Stimulated activated effector memory CD8-positive, alpha-beta T cell treated with anti-CD3 and anti-CD28 coated beads, Interleukin-12 subunit alpha, Interleukin-12 subunit beta, amount 100 ng/mL, for 72 hours (primary cell): ENCODE measurements at places on chromosomes 5 and 9.
A peak's percentile ranks its signal among the peaks of the same experiment; 100 is the strongest.

GRCh38 chr9:93028448-93029006, 30.0 kb upstream of the SUSD3 start:
- peak; percentile 67 for DNase-seq

DNA sequence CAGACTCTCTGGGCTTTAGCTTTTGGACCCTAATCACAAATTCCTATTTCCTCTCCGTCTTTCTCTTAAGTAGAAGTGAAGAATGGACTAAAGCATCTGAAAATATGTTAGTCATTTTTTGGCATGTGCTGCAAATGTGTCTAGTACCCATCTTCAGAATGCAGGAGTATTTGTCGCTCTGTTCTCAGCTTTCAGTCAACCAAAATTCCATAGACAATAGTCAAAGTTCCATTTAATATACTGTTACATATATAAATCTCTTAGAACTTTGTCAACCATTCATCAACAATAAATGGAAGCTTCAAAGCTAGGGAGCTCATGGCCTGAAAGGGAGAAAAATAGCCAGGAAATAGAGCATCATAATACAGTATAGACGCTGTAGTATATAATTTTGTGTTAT, 509.4 kb downstream of the BNC2 start:
- DNase-seq, result no peak

DNA sequence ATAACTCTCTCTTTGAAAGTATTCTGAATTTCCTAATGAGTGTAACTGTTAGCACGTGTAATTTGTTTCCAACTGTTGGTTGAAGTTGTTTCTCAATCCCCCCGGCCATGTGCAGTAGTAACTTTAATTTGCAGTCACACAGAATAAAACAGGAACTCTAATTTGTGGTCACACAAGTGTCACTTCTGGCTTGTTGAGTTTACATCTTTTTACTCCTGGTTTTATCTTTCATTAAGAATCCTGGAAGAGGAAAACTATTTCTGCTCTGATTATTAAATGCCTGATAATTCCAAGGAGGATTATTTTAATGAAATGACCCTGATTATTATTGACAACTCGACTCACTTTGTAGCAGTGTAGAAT, 1.2 kb downstream of the SCAMP1 start:
- no peak for DNase-seq

- no peak for DNase-seq
These were observed 2.9 kb upstream of the NXNL2 start for GRCh38 chr9:88531920-88532698.

DNA sequence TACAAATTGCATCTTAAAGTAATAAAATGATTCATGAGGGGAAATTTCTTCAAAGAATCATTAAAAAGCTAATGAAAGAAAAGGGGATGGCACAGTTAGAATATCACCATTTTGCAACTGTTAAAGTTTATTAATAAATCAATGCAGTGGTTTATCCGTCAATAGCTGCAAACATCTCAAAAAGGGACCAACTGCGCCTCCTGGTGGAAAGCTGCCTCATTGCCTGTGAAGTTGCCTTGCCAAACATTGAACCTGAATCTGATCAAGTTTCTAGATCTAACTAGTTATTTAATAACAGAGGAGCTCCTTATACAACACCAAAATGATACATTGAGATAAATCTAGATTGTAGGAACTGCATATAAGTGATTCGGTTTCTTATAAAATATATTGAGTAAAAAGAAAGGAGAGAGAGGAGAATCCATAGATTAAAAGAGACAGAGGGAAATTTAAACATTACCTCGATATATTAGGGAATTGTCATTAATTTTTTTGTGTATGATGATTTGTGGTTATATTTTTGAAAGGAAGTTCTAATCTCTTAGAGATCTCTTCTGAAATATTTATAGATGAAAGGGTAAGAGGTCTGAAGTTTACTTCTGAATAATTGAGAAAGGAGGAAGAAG, 6.9 kb upstream of the NDUFB6 start:
- peak; percentile 68 for DNase-seq

- no peak for DNase-seq
These were observed 27.2 kb upstream of the ASS1 start for GRCh38 chr9:130417602-130418001.

DNA sequence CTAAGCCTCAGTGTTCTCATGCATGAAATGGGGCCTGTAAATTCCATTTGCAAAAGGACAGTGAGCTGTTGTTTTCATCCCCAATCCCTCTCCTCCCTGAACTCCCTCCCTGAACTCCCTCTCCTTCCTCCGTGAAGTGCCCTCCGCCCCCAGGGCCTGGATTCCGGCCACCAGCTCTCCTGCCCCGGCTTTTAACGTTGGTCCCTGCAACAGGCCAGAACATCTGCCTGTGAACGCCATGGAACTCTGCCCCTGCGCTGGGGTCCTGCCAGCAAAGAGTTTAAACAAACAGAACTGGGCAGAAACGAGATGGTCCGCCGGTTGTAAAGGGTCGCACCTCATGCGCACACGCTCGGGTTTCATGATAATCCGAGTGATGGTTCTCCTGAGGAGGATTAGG, 62.4 kb downstream of the SMIM23 start:
- no peak for DNase-seq

- no peak for DNase-seq
These were observed 125.8 kb upstream of the SLIT3 start for GRCh38 chr5:169426784-169427183.

GRCh38 chr5:176640616-176641015, 6.7 kb upstream of the TSPAN17 start:
- DNase-seq, result no peak

DNA sequence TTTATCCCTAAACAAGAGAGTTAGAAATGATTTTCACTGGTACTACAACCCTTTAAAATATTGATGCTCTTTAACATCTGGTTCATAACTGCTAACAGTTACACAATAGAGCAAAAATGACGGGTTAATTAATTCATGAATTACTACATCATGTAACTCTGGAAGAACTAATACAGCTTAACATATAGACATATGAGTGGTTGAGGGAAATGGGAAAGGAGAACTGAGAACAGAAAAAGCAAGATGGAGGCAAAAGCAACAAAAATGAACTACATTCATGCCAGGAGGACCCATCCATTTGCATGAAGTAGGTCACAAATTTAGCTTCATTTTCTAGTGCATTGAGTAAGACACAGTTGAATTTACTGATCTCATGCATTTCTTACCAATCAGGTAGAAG, 61.8 kb downstream of the C9 start:
- DNase-seq, result no peak

GRCh38 chr9:134929193-134930158, 11.8 kb upstream of the FCN1 start:
- no peak for DNase-seq

- DNase-seq, result no peak
These were observed 291.2 kb upstream of the DMRT1 start for GRCh38 chr9:550333-550732.

DNA sequence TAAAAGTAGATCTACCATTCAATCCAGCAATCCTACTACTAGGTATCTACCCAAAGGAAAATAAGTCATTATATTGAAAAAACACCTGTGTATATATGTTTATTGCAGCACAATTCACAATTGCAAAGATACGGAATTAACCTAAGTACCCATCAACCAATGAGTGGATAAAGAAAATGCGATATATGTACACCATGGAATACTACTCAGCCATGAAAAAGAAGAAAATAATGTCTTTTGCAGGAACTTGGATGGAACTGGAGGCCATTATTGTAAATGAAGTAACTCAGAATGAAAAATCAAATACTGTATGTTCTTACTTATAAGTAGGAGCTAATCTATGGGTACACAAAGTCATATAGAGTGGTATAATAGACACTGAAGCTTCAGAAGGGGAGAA, 63.4 kb upstream of the PITX1 start:
- no peak for DNase-seq

- DNase-seq, result no peak
These were observed 10.2 kb upstream of the AUH start for GRCh38 chr9:91371894-91372293.

DNA sequence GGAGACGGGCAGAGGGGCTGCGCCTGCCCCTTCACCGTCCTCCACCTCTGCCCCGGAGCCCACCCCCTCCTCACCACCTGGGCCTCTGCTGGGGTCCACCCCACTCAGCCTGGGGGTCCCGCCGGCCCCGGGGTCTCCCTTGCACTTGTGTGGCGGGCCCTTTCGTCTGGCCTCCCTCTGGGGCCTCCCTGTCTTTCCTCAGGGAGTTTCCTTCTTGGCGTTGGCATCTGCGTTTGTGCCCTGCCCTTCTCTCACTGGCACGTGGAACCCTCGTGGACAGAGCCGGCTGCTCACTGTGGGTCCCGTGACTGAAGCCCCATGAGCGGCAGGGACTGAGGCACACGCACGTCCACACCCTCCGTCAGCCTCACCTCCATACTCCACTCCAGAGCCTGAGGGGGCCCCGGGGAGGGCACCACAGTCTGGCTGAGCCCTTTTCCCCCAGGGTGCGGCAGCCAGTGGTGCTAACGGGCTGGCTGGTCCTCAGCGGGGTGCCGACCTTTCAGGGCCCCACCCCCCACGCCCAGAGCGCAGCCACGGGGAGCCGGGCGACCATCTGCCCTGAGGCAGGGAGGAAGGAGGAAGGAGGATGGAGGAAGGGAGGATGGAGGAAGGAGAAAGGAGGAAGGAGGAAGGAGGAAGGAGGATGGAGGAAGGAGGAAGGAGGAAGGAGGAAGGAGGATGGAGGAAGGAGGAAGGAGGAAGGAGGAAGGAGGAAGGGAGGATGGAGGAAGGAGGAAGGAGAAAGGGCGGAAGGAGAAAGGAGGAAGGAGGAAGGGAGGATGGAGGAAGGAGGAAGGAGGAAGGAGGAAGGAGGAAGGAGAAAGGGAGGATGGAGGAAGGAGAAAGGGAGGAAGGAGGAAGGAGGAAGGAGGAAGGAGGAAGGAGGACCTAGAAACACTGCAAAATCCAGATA, 53.0 kb upstream of the NRARP start:
- no peak for DNase-seq

GRCh38 chr9:86099701-86100364, 475 bp upstream of the GOLM1 start:
- DNase-seq, result peak; percentile 10
